ENCODE measurements at places on chromosomes 7 and 10.

GRCh38 chr7:73423519-73424488 is 9.8 kb upstream of the FZD9 start:
- no peak for DNase-seq

- no peak for DNase-seq
Observed at GRCh38 chr7:133126422-133126821, 44.5 kb upstream of the CHCHD3 start.

DNA sequence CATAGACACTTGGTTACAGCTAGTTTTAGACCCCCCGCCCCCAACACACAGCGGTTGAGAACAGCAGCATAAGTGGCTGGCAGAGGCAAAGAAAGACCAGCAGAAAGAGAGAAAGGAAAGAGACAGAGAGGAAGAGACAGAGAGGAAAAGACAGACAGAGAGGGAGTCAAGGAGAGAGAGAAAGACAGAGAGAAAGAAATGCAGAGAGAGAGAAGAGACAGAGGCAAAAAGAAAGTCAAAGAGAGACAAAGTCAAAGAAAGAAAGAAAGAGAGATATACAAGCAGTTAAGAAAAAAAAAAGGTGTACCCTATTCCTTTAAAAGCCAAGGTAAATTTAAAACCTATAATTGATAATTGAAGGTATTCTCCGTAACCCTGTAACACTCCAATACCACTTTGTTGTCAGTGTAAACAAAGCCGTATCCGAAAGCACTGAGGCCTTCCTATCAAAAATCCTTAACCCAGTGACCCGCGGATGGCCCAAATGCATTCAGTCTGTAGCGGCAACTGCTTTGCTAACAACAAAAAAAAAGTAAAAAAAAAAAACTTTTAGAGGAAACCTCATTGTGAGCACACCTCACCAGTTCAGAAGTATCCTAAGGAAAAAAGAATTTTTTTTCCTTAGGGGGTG is 11.9 kb upstream of the SLC12A9 start:
- no peak for DNase-seq

DNA sequence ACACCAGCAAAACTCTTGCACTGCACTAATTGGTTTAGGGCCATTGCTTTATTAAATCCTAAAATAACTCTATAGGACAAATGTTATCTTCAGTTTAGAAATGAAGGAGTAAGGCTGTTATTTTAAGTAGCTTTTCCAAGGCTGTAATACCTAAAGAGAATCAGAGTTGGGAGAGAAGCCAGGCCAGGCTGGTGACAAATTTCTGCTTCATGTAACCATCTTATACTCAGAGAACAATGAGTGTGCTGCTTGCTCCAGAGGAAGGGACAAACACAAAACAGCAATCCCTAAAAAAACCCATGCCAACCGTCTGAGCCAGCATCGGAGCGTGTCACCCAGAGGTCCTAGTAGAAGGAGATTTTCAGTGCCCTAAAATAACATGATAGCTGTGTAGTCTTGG is 49.7 kb upstream of the TARP start:
- DNase-seq = no peak

GRCh38 chr10:66575251-66575855 is 350.5 kb upstream of the LRRTM3 start:
- no peak for DNase-seq

- DNase-seq = no peak
Observed at GRCh38 chr7:101913851-101914250, 96.4 kb downstream of the CUX1 start.
